ENCODE measurements at places on chromosomes 7 and 10.
A peak's percentile ranks its signal among the peaks of the same experiment; 100 is the strongest.

- DNase-seq = no peak
Measured at GRCh38 chr7:98862716-98863420, 6.9 kb downstream of the TMEM130 start.

DNA sequence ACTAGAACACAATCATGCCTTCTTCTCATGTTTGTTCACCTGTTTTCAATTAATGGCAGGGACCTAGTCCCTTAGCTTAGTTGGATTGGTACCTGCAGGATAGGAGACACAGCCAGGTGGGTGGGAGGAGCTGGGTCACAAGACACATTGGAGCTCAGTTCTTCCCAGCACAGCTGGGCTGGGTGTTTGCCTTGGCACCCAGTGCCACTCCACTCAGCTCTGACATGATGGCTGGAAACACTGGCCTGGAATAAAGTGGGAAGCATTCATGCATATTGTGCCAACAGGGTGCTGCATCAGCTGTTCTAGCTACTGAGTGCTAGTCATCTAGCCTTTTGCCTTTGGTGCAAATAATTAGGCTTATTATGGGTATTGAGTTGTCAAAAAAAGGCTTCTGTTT is 226.1 kb downstream of the PTEN start:
- DNase-seq = no peak

GRCh38 chr7:99563650-99564049 is 5.2 kb downstream of the ZNF655 start:
- no peak for DNase-seq

DNA sequence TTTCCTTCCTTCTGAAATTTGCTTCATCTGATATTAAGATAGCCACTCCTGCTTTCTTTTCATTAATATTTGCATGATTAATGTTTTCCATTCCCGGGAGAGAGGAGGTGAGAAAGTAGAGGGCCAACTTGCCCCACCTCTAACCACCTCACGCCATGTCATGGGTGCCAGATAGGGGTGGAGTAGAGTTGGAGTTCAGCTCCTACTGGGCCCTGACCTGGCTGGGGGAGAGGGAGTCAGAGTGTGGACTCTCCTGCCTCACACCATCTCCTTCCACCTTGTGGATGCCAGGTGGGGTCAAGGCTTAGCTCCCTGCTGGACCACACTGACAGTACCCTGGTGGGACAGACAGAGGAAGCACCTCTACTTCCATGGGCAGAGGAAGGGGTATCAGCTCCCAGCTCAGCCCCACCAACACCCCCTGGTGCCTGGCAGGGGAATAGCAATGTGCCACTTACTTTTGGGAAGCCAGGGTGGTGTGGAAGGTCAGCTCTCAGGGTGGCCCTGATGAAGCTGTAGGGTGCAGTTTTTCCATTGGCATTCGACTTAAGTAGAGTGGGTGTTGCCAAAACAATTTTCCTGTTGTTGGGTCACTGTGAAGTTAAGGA is 28.0 kb downstream of the CHST12 start:
- no peak for DNase-seq

DNA sequence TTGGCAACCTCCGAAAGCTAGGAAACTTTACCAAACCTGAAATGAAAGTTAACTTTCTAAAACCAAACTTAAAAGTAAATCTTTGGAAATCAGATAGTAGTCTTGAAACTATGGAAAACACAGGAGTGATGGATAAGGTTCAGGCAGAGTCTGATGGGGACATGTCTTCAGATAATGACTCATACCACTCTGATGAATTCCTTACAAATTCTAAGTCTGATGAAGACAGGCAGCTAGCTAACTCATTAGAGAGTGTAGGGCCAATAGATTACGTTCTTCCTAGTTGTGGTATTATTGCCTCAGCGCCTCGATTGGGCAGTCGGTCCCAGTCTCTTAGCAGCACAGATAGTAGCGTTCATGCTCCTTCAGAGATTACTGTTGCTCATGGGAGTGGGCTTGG is 45.9 kb downstream of the MCMBP start:
- peak; percentile 14 for DNase-seq

GRCh38 chr10:61900829-61901792 is at the start of gene ARID5B:
Gene ARID5B (plus strand): TSS chr10:61901699. CDS start chr10:61901710, 11 bp downstream.
- DNase-seq = peak; percentile 77

DNA sequence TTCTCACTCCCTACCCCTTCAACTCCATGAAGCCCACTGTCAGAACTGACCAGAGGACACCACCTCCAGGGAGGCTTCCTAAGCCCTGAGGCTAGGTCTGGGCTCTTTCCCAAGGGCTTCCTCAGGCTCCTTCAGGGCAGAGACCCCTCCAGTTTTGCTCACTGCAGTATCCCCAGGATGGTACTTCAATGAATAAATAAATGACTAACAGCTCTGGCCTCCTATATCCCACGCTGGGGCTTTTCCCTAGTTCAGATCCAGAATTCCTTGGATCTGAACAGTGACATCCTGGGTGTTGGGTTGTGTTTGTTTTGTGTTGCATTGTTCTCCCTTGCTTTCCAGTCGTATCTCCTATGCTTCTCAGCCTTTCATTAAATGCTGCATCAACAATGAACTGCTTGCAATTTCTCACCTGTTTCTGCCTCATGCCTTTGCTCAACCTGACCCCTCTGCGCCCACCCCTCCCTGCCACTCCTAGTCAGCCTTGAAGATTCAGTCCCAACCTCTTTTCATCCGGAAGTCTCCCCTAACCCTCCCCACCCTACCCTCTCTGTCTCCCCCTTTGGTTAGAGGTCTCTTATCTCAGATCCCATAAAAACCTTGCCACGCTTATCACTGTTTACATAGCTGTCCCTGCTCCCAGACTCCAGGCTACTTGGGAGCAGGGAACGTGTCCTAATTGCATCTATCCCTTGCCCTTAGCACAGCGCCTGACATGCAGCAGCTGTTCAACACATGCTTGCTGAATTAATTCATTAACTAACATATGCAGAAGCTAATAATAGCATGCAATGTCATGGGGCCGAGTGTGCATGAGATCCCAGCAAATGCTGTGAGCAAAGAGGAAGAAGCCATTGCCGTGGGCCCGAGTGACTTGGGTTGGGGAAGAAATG is 41.7 kb downstream of the PPP1R3C start:
- no peak for DNase-seq

- DNase-seq = no peak
Measured at GRCh38 chr7:85094046-85094725, 92.7 kb downstream of the SEMA3D start.

GRCh38 chr10:35540296-35541164 is 64.6 kb upstream of the GJD4 start:
- no peak for DNase-seq

DNA sequence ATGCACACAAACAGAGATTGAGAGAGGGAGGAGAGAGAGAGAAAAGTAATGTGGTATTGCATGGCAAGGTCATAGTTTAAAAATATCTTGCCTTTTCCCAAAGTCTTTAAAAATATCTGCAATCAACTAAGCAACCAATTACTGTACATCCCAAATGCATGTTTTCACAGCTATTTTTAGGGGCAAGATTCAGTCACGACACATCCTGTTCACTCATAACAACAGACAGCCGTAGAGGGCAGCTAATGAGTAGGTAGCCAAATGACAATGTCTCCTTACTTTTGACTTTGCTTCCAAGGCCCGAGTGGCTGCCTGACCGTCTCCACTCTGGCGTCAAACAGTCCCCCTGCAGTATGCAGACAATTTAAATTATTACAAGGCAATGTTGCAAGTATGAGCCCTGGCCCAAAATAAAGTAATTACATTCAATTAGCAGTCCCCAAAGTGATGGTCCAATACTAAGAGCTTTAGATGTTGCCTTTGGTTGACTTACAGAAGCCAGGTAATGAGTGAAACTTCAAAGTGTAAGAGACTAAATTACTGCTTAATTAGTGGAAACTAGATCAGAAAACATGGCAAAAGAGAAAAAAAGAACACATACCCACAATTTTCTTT is 162.9 kb downstream of the MBL2 start:
- no peak for DNase-seq

- DNase-seq = no peak
Measured at GRCh38 chr10:104252368-104252767, 2.3 kb upstream of the GSTO1 start.

- DNase-seq = peak; percentile 55
Measured at GRCh38 chr7:97006055-97006815, 882 bp downstream of the DLX6 start.
